ENCODE measurements at places on chromosomes 6 and 20.
A peak's percentile ranks its signal among the peaks of the same experiment; 100 is the strongest.

- no peak for DNase-seq
Observed at GRCh38 chr6:79231101-79231500, 3.4 kb downstream of the HMGN3 start.

- DNase-seq = no peak
Observed at GRCh38 chr6:163710532-163711470, 296.3 kb downstream of the QKI start.

DNA sequence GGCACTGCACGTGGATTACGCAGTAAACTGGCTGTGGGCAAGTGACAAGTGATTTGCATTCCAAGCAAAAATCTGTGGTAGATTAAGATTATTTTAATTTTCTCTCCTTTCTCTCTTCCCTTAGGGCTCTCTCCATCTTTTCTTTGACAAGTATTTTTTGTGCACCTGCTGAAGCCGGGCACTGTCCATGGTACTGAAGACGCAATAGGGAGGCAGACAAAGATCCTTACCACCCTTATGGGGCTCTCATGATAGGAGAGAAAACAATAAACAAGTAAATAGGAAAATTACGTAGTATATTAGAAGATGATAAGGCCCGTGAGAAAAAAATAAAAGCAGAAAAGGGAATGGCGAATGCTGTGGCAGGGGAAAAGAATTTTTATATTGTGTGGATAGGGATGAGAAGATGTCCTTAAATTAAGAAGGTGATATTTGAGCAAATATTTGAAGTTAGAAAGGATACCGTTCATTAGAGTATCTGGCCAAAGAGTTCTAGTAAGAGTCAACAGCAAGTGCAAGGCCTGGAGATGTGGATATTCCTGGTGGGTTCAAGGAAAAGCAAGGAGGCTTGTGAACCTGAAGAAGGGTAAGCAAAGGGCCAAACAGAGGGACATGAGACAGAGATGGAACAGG is 146.0 kb downstream of the LAMP5 start:
- no peak for DNase-seq

GRCh38 chr6:43271103-43271815 is 26.8 kb upstream of the SLC22A7 start:
- DNase-seq = no peak

DNA sequence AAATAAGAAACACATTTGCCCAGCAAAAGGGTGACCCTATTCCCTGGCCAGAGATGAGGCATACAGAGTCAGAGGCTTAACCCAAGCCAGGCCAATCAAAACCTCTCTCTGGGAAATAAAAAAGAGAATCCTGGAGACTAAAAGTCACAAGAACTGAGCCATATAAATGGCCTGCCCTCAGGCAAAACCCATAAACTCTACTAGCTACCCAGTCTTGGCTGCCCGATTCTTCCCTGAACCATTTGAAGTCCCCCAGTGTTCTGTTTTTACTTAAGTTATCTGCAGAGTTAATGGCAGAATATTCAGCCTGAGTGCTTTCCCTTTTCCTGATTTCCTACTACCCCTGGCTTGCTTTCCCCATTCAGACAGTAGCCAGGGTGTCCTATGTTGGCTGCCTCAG is 13.9 kb downstream of the KCNK15 start:
- no peak for DNase-seq

- peak; percentile 39 for DNase-seq
Observed at GRCh38 chr6:35300848-35301247, 3.2 kb downstream of the DEF6 start.

GRCh38 chr20:24420567-24420966 is 48.9 kb upstream of the SYNDIG1 start:
- no peak for DNase-seq

- DNase-seq = no peak
Observed at GRCh38 chr20:62684981-62685380, 23.7 kb upstream of the NTSR1 start.

DNA sequence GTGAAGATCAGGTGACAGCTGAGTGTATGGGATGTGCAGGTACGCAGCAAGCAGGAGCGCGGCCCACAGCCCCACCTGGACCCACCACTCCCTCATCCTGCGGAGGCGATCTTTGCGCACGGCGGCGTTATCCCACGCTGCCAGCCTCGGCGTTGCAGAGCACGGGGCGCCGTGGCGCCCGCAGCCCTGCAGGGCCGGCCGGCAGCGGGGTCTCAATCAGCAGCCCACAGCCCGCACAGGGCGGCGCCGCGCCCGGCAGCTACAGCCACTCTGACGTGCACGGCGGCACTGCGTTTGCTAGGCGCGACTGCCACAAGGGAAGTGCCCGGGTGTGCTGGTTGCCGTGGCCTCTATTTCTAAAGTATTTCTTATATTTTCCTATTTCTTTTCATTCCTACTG is 46.9 kb downstream of the LAMA2 start:
- DNase-seq = no peak

DNA sequence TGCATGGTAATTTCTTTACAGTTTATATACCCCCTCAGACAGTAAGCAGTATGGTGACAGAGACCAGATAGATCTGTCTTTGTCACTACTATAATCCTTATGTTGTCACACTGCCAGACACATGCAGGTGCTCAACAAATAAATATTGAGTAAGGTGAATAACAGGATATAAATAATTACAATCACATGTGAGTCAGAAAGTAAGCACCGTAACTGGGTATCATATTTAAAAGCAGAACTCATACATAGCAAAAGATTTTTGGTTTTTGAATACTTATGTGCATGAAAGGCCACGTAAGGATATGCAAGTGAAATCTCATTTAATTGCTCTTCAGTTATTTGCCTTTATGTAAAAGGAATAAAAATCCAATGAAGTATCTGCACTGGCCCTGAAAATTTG is 17.4 kb downstream of the CNBD2 start:
- no peak for DNase-seq

GRCh38 chr20:20084296-20084752 is 32.0 kb downstream of the CFAP61 start:
- DNase-seq = no peak
